ENCODE measurements at places on chromosomes 13 and 19.

DNA sequence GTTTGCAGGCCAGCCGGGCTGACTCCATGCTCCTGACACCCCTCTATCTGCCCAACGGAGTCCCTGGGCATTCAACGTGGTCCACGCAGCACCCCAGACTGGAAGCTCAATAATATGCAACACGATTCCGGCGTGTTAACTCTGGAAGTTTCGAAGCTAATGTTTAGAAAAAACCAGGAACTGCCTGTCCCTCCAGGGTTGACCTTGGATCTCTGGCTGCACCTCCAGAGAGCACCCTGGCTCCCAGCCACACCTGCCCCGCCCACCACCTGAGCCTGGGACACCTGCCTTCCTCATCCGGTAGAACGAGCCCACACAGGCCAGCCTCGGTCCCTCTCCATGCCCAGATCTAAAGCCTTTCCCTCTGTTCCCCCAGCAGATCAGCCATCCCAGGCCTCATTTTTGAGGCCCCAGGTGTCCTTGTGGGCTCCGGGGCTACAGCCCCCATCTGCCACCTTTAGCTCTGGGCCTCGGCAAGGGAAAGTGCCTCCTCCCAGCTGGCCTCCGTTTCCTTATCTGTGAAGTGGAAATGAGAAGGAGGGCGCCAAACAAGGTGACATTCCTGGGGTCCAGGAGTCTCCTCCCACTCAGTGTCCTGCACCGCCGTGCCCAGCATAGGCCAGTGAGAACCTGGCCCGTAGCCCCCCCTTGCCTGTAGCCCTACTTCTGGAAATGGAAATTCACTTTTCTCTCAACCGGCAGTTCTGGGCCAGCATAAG, 38.7 kb downstream of the KLF2 start:
- DNase-seq, result no peak

GRCh38 chr13:95588134-95588533, 35.6 kb downstream of the CLDN10 start:
- no peak for DNase-seq

GRCh38 chr19:18665771-18666202, 17.7 kb upstream of the CRTC1 start:
- no peak for DNase-seq

DNA sequence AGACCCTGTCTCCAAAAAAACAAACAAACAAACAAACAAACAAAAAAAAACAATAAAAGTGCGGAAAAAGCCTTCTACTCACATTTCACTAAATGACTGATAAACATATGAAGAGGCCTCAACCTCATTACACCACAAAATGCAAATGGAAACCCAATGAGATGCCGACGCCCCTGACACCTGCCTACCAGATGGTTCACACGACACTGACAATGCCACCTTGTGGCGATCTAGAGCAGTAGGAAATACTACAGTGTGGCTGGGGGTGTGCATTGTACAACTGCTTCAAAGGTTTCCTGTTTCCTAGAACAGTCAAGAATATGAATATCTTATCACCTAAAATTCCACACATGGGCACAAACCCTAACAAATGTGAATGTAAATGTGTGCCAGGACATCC, 14.0 kb downstream of the SCGB2B2 start:
- peak; percentile 48 for DNase-seq

DNA sequence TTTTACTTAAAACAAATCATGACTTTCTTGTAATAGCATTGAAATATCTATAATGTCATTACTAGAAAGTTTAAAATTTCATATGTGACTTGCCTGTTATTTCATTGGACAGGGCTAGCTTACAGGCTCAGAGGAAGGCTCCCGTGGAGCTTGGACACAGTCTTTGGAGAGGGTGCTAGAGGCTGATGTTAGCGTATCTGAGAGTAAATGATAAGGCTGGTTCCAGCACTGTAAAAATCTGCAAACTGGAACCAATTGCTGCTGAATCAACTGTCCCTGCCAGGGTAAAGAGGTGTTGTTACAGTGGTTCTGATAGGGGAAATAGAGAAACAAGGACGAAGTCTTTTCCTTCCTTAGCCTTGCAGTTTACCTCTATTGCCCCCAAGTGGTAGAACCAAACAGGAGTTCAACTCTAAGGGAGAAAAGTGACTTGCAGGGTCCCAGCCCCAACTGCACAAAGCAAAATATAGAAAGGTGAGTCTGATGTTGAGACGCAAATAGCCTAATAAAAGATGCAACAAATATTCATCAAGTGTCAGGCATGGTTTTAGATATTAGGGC, 901.7 kb downstream of the DIAPH3 start:
- no peak for DNase-seq

- peak; percentile 62 for DNase-seq
Measured at GRCh38 chr13:45521297-45521696, 56.6 kb downstream of the COG3 start.

DNA sequence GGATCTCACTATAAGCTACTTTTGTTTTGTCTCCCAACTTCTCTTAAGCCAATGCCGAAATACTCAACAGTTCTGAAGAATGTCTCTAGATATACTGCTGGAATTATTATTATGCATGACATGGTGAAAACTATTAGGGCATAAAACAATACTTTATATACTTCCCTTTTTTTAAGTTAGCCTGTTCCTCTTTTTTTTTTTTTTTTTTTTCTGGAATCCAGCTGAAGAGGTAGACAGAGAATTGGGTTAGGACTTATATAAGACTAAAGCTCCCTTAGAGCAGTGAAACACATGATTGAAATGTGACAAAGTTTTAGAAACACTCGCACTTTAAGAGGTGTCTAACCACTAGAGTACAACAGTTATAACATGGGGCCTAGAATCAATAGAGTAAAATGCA, 850.9 kb upstream of the PCDH9 start:
- DNase-seq, result no peak

DNA sequence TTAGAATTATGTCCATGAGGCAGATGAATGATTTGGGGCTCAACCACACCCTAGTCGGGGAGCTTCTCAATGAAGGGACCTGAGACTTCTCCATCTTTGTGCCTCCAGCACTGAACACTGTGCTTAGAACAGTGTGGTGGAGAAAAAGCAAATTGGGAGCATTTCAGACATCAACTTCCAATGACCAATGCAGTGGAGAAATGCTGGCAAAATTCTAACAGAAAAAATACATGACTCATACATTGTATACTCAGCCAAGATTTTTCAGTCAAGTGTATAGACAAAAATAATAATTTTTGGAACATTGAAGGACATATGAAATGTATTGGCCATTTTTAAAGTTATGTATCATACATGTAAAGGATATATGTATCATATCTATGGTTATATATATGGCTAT, 134.7 kb downstream of the FGF14 start:
- DNase-seq, result no peak

- no peak for DNase-seq
Measured at GRCh38 chr13:35378939-35379338, 97.5 kb downstream of the MAB21L1 start.

GRCh38 chr19:45455707-45456499, 11.9 kb upstream of the FOSB start:
- no peak for DNase-seq

- no peak for DNase-seq
Measured at GRCh38 chr13:30872276-30872594, 33.8 kb upstream of the MEDAG start.
